ENCODE measurements at places on chromosomes 4 and X. TPM values are rescaled to one million over a fixed set of nuclear protein-coding genes. Genes with fewer than 3 reads are reported as not detected.

The PCDH18 gene
- total RNA-seq = 143 TPM

The TEX13B gene
- not detected for total RNA-seq

The RENBP gene
- total RNA-seq = 10.0 TPM

The RAB40A gene
- total RNA-seq = 0.77 TPM

The PAGE2 gene
- not detected for total RNA-seq

The LDOC1 gene
- 11.7 TPM for total RNA-seq

The CXXC4 gene
- total RNA-seq = 60.7 TPM

The GABRG1 gene
- 4.1 TPM for total RNA-seq

The DCAF4L1 gene
- 0.16 TPM for total RNA-seq

The STBD1 gene
- total RNA-seq = 6.3 TPM

The S100G gene
- not detected for total RNA-seq

The ENPP6 gene
- total RNA-seq = 19.3 TPM

All from camera-type eye (tissue), 1 donor.